ENCODE measurements at places on chromosomes 13 and 19. TPM values are rescaled to one million over a fixed set of nuclear protein-coding genes. Genes with fewer than 3 reads are reported as not detected.

GRCh38 chr13:29595380-29596063 lies at the start of gene SLC7A1:
SLC7A1 (minus strand) TSS chr13:29595688; CDS start chr13:29536188, 59,500 bp downstream.
- peak; percentile 71 for DNase-seq

DNA sequence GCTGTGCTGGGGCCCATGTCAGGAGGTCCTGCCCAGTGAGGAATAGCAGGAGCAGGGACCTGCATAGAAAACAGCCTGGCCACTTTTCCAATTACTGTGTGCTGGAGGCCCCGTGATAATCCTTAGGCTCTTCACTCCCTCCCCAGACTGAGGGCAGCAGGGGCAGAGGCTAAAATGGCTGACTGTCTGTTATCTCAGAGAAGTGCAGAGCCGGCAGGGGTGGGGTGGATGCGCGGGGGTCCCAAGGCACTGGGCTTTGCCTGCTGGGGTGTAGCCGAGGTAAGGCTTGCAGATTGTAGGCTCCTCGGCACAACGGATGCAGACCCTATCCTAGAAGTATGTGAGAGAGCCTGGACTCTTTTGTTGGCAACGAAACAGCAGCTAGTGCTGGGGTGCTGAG lies 1064.1 kb downstream of the OLFM4 start:
- DNase-seq = no peak

GRCh38 chr19:1616396-1616795 lies 11.1 kb upstream of the UQCR11 start:
- DNase-seq = no peak

DNA sequence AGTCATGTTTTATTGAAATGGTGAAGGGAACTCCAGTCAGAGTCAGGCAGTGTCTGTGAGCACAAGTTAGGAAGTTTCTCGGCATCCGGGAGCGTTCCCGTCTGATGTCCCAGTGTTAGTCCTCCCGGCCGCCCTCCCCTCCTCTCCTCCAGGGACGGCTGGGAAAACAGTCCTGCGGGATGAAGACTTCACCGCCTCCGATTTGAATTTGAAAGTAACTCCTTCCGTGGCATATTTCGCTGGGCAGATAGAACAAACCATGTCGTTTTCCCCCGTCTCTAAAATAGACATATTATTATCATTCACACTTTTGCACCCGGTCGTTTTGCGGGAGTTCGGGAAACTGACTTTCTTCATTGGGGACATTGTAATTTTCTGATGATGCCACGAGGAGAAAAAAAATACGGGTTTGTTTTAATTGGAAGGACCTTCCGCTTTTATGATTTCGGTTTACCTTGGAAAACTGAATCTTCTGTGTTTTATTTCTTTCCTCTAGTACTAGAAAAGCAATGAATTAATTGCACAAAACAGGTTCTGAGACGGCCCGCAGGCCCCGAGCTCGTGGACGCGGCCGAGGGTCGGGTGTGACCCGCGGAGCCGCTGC lies 76.6 kb downstream of the ZIC5 start:
- peak; percentile 0 for DNase-seq

- no peak for DNase-seq
Measured at GRCh38 chr13:48773531-48774275, 120.0 kb downstream of the CYSLTR2 start.

DNA sequence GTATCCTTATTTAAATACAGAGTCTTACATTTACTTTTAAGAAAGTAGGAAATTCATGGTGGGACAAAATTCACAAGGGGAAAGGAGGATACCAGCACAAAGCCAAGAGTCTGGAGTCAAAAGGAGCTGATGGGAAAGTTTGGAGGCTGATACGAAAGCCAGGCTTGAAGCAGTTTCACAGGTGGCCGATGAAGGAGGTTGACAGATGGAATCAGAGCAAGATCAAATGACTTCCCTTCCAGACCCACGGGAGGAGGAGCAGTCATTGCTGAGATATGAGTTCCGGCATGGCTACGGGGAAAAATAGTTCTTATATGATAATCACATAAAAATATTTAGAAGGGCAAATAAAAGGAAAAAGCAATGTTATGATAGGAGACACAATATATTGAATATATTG lies 65.0 kb downstream of the DGKH start:
- peak; percentile 54 for DNase-seq

DNA sequence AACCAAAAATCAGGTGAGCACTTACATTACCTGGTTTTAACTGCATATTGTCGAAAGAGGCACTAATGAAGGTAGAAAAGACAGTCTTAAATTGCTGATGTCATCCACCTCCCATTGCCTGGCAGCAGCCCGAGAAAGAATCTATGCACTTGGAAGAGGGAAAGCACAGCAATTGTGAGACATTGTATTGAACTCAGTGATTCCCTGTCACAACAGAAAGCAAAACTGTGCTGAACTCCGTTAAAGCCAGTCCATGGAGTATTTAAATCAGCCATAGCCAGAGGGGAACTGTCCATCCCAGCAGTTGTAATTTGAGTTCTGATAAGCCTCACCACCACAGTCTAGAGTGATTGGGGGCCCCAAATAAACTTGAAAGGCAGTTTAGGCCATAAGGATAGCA lies 466.6 kb upstream of the PCDH9 start:
- DNase-seq = peak; percentile 3

DNA sequence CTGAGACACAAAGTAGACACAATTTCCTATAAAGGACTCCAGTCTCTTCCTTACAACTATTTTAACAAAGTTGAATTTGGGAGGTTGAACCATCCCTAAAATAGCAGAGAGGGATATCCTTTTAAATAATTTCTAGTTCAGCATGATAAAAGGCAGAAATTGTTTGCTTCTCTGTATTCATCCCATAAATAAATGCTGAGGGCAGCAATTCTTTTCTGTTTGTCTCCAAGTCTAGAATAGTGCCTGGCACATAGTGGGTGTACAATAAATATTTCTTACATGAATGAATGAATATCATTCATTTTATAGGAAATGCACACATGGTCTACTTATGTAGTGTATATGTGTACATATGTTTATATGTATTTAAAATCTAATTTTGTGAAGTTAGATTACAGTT lies 12.3 kb downstream of the COL4A1 start:
- DNase-seq = no peak

GRCh38 chr13:48302871-48303358 lies 636 bp upstream of the RB1 start:
- no peak for DNase-seq

DNA sequence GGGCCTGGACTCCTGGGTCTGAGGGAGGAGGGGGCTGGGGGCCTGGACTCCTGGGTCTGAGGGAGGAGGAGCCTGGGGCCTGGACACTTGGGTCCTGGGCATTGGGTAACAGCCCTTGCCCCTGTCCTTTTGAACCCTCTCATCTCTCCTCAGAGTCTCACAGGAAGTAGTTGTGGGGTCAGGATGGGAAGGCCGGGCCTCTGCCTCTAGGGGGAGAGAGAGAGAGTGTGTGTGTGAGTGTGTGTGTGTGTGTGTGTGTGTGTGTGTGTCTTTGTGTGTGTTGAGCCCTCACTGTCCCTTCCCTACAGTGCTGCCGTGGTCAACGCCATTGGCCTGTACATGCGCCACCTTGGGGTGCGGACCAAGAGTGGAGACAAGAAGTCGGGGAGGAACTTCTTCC lies 10.9 kb downstream of the ARHGEF1 start:
- peak; percentile 40 for DNase-seq

GRCh38 chr13:97445522-97446187 lies 11.7 kb downstream of the RAP2A start:
- no peak for DNase-seq

DNA sequence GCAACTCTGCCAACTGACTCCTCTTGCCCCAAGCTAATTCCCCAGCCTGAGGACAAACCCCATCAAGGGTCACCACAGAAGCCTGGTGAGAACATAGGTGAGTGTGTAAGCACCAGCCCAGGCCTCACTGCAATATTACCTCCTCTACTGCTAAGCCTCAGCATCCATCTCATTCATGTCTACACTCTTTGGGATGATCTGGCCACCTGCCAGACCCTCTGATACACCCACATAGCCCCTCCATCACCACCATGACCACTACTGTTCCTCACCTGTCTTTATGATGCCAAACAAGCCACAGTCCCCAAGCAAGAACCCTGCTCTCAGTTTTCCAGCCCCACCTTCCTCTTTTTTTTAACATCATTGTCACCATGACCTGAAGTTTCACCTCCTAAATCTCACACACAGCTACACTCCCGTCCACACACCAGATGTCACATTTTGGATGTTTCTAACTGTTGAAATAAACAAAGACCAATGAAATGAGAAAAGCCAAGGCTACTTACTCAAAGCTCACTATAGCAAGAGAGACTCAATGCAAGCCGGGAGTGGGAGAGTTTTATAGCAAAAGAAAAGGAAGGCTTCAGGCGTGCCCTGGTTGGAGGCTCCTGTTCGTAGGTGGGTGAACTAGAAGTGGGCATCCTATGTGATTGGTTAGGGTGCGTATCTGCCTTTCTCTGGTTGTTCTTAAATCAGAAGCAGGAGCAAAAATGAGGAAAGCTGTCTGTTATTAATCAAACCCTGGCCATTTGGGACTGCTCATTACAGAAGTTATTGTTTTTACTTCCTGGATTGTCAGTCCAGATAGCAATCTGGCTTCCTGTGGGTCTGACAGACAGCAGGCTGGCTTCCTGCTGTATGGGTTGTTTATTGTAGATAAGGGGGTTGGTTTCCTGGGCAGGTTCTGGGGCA lies 2.0 kb downstream of the ZNF792 start:
- no peak for DNase-seq

DNA sequence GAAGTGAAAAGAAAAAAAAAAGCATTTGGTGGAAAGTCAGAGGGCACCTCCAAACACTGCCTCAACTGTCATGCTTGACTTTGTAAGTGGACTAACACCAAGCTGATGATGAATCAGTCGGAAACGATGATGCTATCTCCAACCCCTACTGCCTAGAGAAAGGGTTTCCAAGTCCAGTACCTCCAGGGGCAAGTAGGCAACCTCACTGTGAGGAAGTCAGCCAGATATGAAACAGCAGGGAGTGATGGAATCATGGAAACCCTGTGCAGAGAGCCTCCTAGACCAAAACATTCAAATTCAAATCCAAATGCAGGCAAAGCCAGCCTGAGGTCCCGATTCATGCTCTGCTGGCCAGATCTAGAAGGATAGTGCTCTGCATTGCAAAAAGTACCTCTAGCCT lies 100.9 kb upstream of the SERP2 start:
- no peak for DNase-seq

- DNase-seq = peak; percentile 98
Measured at GRCh38 chr13:26061947-26062346, 10.1 kb upstream of the SHISA2 start.

- DNase-seq = no peak
Measured at GRCh38 chr13:30305456-30305970, 1.8 kb downstream of the KATNAL1 start.

Gene ZNF85
- 14.0 TPM for total RNA-seq

Gene TEKTIP1
- total RNA-seq = not detected

Gene ENOX1
- total RNA-seq = 7.7 TPM

Gene LHB
- total RNA-seq = not detected

Gene COL4A2
- 67.4 TPM for total RNA-seq

Gene CCDC8
- 17.5 TPM for total RNA-seq
